ENCODE measurements at places on chromosomes 13 and 19.

DNA sequence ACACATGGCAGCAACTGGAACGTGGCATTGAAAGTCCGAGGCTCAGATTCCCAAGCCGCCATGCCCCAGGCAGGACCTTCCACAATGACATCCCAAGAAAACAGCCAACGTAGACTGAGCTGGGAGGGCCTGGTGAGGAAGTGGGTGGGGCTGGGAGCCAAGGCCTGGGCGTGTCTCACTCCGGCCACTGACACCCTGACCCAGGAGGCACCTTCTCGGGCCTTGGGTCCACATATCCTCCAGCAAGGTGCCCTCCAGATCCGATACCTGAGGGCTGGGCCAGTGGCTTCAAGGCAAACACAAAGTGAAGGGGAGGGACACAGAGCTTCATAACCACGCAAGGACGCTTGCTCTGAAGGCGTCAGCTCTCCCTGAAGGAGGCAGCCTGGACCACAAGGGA, 43.0 kb downstream of the RAB20 start:
- no peak for DNase-seq

- DNase-seq = no peak
These were observed 10.7 kb downstream of the APLP1 start for GRCh38 chr19:35879068-35879467.

- DNase-seq = no peak
These were observed 44.8 kb downstream of the CCDC70 start for GRCh38 chr13:51906581-51906980.

DNA sequence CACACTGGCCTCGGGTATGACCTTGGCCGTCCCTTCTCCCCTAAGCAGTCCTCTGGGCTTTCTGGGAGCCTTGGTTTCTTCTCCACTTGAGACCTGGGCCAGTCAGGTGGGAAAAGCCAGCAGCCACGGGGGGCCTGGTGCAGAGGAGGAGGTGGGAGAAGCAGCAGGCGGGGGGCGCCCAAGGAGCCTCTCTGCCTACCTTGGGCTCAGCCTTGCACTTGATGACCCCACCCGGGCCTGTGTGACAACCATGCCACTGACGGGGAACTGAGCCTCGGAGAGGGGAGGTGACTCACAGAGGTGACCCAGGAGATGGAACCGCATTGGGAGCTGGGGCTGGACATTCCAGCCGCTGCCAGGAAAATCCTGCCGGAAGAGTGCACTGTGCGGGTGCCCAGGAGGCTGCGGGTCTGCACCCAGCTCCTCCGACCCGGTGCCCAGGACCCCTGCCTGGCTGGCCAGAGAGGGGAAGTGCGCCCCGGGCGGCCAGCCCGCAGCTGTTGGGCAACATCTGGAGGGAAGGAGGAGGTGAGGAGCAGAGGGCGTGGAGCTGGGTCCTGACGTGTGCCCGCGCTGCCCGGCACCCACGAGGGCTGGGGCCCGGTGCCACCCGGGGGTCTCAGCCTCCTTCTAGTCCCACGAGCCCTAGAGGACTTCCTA, 23.4 kb upstream of the SLC7A10 start:
- DNase-seq = no peak

GRCh38 chr13:111658145-111659100, 338.0 kb downstream of the TEX29 start:
- DNase-seq = no peak

GRCh38 chr19:6021878-6022569, 44.1 kb upstream of the RANBP3 start:
- DNase-seq = no peak

Measured in epithelial cell of proximal tubule (primary cell).